Kidney tubule cell (primary cell): ENCODE measurements at places on chromosomes 1 and 21.

DNA sequence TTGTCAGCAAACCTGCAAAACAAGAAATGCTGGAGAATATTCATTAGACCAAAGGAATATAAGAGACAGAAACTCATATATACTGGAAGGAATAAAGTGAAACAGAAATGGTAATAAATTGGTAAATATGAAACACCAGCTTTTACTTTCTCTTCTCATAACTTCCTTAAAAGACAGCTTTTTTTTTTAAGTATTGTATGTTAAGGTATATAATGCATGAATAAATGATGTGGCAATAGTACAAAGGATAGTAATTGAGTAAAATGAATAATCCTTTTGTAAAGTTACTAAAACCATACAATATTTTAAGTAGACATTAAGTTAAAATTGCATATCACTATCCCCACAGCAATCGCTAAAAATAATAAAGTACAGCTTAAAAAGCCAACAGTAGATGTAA lies 64.8 kb downstream of the TRIM33 start:
- DNase-seq, result no peak

GRCh38 chr1:24903011-24903461 lies 27.0 kb downstream of the RUNX3 start:
- no peak for DNase-seq

DNA sequence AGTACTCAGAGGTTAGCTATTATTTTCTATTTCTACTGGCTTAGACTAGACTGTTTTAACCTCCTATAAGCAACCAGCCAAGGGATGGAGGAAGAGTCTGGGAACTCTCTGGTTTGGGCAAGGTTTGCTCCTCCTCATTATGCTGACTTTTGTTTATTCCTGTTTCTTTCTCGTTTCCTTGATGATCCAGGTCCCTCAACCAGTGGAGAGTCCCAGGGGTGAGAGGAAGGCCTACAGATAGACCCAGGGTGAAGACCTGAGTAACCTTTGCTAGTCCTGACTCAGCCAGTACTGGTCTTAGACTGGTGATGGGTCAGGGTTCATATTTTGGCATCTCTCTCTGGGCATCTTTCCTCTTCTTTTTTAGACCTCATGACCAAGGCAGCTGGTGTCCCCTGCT lies 5.4 kb downstream of the TUFT1 start:
- DNase-seq, result peak; percentile 46

- DNase-seq, result no peak
Observed at GRCh38 chr1:225934711-225935110, 6.3 kb downstream of the LEFTY2 start.

DNA sequence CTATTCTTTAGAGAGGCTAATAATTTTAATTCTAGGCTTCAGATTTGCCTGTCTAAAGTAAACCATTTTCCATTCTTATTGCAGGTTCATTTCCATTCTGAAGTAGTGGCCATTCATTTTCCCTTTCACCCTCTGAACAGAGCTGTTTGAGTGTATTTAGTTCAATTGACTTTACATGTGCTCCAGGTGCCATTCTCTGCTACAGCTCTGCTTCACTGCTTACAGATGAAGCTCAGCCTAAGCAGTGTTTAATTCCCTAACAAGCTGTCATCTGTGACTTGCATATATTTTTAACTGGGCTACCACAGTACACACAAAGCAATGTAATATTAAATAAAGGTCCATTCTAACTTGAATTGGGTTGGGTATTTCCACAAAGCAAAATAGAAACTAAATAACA lies 1031.6 kb downstream of the KCNT2 start:
- DNase-seq, result no peak
